ENCODE measurements at places on chromosomes 3 and 15. TPM values are rescaled to one million over a fixed set of nuclear protein-coding genes. Genes with fewer than 3 reads are reported as not detected.

Gene PHC3
- total RNA-seq = 66.6 TPM

Gene HERC2
- 113 TPM for total RNA-seq

Gene IL5RA
- total RNA-seq = 17.7 TPM

Gene MCTP2
- 48.3 TPM for total RNA-seq

Gene ANXA2
- total RNA-seq = 1,186 TPM

Gene WDR73
- 24.0 TPM for total RNA-seq

DNA sequence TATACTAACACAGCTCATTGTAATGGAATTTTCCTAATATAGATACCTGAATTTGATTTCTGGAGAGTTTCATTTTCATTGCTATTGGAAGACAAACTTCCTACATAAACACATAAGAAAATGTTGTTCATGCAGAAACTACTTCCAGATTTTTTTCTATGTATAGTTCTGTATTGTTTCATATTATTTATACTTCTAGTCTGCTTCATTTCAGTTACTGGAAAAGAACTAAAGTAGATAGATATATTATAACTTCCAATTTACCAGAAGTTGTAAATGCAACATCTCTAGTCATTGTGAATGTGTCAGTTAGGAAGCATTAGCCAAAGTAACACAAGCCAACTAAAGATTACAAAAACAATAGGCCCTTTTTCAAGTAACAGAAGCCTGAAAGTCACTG, 147.3 kb upstream of the ZNF385D start:
- no peaks in the 10 kb centered on the region for H3K4me1 ChIP-seq
- H3K27me3 ChIP-seq = no peaks in the 10 kb centered on the region
- no peak overlapping the region for H3K27ac ChIP-seq
- no peaks in the 10 kb centered on the region for H3K36me3 ChIP-seq

DNA sequence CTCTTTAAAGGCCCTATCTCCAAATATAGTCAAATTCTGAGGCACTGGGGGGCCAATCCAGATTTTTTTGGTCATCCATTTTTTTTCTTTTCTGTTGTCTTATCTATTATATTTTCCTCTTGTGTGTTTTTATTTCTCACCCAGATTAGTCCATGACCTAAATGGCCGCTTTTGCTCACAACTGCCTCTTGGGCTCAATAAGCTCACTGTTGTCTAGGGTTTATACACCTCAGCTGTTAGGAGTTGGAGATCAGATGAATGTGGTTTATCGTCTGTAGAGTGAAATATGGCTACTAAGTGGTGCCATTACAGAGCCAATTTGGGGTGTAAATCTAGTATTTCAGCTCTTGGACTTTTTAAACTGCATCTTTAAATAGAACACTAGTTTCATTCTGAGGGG, 173.3 kb downstream of the GHSR start:
- no peak overlapping the region for H3K27ac ChIP-seq
- no peaks in the 10 kb centered on the region for H3K36me3 ChIP-seq
- DNase-seq = no peak

DNA sequence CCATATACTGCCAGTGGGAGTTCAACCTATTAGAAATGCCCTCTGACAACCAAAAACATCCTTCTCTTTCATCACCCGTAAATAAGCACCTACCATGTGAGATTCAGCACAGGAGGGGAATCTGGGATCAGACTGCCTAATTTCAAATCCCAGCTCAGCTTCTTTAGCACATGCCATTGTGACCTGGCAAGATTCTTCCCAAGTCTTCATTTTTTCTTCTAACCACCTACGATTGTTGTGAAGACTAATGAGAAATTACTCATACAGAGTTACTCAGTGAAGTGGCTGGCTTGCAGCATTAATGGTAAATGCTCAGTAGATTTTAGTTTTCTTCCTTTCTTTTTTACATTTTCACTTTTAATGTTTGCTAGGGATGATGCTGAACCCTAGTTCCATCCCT, 176.7 kb downstream of the PDZRN3 start:
- no peaks in the 10 kb centered on the region for H3K36me3 ChIP-seq
- no peak overlapping the region for H3K4me3 ChIP-seq
- no peaks in the 10 kb centered on the region for H3K27me3 ChIP-seq
- H3K27ac ChIP-seq = no peak overlapping the region
- no peaks in the 10 kb centered on the region for H3K4me1 ChIP-seq
- DNase-seq = no peak

GRCh38 chr3:31885235-31885634, 95.8 kb downstream of the OSBPL10 start:
- H3K27ac ChIP-seq = no peak overlapping the region
- no peaks in the 10 kb centered on the region for H3K36me3 ChIP-seq
- H3K4me1 ChIP-seq = peaks cover 14% of the 10 kb centered on the region
- DNase-seq = no peak

- H3K4me1 ChIP-seq = peaks cover 4% of the 10 kb centered on the region
- no peak overlapping the region for H3K27ac ChIP-seq
- H3K4me3 ChIP-seq = no peak overlapping the region
- H3K27me3 ChIP-seq = no peaks in the 10 kb centered on the region
These were observed 81.2 kb downstream of the SRGAP3 start for GRCh38 chr3:9168241-9168741.

- no peaks in the 10 kb centered on the region for H3K27me3 ChIP-seq
- no peaks in the 10 kb centered on the region for H3K4me1 ChIP-seq
- H3K4me3 ChIP-seq = no peak overlapping the region
- no peak overlapping the region for H3K27ac ChIP-seq
These were observed 21.7 kb downstream of the AQP9 start for GRCh38 chr15:58159827-58160386.

DNA sequence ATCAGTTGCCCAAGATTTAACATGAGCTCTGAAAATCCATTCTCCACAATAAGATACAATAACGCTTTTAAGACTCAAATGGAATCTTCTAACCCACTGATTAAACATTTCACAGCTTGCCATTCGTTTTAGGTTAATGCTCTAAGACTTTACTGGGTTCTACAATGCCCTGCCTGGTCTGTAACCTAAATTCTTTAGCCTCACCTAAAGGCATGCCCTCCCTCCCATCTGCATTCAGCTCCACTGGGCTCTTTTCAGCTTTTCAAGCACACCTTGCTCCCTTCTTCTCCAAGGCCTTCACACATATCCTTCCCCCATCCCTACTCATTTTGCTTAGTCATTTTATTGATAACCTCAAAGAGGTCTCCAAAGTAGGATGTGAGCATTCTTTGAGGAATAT, 290.9 kb downstream of the LSAMP start:
- H3K4me3 ChIP-seq = no peak overlapping the region
- no peak for DNase-seq
- H3K27ac ChIP-seq = no peak overlapping the region
- no peaks in the 10 kb centered on the region for H3K36me3 ChIP-seq

GRCh38 chr3:106018929-106019550, 150.2 kb upstream of the CBLB start:
- H3K36me3 ChIP-seq = no peaks in the 10 kb centered on the region
- H3K4me1 ChIP-seq = no peaks in the 10 kb centered on the region
- no peak for DNase-seq
- no peak overlapping the region for H3K27ac ChIP-seq
- no peak overlapping the region for H3K4me3 ChIP-seq
